ENCODE measurements at places on chromosomes 5 and 9.
A peak's percentile ranks its signal among the peaks of the same experiment; 100 is the strongest.

DNA sequence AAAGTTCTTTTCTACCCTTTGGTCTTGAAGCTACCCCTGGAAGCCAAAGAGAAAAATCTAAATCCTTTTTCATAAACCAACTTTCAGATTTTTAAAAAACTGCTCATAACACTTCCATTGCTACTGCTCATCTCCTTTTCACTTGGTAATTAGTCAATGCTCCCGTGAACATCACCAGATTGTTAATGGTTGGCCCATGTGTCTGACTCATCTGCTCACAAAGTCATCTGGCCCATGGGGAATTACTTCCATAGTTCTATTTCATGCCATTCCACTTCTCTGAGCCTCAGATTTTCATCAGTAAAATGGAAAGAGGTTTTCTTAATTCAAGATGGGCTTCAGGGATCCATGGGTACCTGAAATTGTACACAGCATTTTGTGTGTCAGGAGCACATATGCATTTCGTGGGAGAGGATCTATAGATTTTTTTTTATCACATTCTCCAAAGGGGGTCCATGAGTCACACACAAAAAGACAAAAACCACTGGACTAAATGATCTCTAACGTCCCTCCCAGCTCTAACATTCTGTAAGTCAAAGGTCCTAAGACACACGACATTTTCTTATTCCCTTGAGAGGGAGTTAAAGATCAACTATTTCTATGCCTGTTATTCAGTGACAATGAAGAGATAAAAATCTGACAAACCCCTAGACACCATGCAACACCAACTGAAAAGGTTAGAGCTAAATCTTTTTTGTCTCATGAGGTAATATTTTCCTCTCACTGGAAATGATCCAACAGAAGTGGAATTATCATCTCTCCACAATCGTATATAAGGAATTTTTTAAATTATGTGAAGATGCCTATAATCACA lies 75.4 kb downstream of the TEX10 start:
- DNase-seq = no peak

GRCh38 chr5:72509401-72509800 lies 2.2 kb upstream of the ZNF366 start:
- DNase-seq = no peak

DNA sequence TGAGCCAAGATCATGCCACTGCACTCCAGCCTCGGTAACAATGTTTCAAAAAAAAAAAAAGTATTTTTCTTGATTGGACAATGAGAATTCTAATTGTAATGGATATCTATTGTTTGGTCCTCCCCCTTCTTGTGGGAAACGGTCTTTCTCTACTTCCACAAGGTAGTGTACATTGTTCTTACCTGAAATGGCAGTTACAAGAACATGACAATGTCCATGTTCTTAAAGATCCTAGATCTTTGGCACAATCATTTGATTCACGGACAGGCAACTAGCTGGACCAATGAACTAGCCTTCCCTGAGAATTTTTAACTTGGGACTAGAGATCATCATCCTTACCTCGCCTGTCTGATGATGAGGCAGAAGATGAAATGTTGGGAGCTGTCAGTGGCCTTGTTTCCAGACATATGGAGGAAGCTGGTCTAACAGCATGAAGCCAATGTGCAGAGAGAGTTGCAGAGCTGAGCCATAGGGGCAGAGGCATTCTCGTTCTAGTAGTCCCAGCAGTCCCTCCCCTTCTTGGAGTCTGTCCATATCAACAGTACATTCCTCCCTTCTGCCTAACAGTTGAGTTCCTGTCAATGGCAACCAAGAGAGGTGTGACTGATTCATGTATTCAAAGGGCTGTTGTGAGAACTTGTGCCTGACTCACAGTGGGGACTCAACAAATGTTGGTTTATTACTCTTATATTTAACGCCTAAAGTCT lies 2.1 kb upstream of the MARCHF6 start:
- no peak for DNase-seq

- no peak for DNase-seq
These were observed 111.1 kb upstream of the LMX1B start for GRCh38 chr9:126502417-126503332.

- DNase-seq = no peak
These were observed 160.2 kb downstream of the SH3GL2 start for GRCh38 chr9:17739022-17739421.

DNA sequence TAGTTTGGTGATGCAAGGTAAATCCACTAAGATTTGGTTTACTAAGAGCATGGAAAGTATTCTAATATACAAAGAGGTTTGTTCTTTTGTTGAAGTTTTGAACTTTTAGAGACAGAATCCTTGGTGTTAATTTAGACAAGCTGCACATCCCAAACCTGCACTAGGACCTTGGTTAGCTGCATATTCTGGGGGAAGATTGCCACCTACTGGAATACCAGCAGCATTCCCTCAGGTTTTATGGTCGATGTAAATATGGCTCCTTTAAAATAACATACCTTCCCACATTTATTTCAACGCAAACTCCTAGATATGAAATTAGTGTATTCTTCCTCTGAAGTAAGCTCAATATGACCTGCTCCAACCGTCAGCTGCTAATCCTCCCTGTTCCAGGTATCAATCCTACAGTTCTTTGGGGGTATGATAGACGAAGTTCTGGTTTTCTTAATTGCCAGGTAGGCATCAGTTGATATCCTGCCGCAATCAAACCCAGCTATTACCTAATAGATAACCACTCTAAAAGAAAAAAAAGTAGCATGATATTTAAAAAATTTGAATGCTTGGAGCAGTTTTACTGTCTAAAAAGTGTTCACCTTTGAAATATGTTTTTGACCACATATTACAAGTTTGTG lies 624.1 kb downstream of the ISL1 start:
- DNase-seq = no peak

DNA sequence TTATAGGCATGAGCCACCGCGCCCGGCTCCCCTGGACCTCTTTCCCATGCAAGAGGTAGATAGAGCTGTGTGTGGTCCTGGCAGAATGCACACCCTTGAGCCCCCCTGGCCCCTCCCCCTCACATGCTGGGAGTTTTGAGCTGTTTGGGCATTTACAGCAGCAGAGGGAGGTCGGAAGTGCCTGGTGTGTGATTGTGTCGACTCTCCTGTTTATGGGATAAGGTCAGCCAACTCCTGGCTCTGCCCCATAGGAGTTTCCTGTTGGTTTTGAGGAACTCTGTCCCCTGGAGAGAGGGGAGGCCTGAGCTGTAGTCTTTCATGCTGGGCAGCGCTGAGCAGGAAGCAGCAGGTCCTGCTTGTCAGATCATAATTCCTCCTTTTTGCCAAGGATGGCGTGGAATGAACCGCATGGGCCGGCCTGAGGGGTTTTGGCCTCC lies 6.0 kb downstream of the LRRC8A start:
- DNase-seq = no peak

DNA sequence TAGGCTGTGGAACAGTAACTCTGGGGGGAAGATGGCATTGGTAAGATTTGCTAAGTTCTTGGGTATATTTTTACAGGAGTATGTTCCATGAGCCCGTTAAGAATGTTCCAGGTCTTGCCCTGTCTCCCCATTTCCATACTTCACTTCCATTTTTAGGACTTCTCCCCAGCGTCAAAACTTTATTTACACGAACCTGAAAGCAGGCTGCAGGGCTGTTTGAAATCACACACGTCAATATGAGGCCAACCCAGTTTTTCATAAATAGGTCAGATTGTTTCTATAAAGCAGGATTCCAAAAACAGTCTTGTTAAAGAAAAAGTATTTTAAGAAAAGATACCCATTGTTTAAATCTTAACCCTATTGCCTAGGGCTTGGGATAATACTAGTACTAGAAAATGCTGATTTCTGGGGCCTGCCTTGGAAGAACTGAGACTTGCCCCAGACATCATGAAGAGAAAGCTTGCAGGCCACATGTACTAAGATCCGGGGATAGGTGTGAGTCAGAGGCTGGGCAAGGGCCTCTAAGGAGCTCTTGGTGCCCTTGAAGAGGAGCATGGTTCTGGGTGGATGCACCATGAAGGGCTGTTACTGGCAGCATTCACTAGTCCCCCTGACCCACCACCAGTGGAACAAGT lies 24.2 kb downstream of the TRIO start:
- no peak for DNase-seq

DNA sequence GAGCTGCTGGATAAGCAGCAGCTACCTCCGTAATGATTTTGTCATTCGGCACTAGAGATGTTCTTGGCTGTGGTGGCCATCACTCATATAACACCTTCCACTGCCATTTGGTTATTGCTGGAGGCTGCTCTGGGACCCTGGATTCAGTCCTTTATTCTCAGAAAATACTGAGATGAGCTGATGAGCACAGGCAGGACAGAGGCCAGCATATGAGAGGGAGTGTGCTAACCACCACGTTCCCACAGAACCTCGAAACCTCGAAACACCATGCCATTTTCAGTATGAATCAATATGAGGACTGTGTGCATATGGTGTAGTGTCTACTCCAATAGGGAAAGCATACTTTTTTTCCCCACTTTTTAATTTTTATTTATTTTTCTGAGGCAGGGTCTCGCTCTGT lies 56.6 kb downstream of the ADAM19 start:
- DNase-seq = no peak

DNA sequence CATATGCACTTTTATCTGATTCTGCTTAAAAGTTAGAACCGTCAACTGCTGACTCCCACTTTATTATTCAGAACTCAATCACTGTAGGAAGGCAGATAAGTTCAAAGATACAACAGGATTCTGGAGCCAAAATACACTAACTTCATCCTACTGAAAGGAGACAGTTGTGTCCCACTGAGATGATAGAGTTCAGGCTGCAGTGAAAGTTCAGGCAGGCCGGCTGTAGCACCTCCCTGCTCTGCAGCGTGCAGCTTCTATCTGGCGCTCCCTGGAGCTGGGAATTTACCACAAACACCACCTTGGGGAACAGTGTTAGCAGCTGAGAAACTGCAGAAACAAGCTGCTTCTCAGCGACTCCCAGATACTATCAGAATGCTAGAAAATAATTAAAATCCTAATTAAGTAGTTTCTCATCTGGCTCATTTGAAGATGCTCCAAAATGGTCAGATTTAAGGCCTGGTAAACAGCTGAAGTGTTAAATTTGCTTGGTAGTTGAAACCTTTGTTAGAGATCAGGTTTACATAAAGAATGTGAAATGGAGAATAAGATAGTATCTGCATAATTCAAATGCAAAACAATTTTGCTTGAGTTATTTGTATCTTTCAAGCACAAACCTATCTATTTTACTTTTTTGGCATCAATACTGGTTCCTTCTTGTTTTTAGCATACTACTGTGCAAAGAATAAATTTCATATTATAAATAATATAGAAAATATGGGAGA lies 52.3 kb upstream of the CNTLN start:
- DNase-seq = no peak

GRCh38 chr5:81922854-81923279 lies 49.0 kb upstream of the ATG10 start:
- DNase-seq = no peak

DNA sequence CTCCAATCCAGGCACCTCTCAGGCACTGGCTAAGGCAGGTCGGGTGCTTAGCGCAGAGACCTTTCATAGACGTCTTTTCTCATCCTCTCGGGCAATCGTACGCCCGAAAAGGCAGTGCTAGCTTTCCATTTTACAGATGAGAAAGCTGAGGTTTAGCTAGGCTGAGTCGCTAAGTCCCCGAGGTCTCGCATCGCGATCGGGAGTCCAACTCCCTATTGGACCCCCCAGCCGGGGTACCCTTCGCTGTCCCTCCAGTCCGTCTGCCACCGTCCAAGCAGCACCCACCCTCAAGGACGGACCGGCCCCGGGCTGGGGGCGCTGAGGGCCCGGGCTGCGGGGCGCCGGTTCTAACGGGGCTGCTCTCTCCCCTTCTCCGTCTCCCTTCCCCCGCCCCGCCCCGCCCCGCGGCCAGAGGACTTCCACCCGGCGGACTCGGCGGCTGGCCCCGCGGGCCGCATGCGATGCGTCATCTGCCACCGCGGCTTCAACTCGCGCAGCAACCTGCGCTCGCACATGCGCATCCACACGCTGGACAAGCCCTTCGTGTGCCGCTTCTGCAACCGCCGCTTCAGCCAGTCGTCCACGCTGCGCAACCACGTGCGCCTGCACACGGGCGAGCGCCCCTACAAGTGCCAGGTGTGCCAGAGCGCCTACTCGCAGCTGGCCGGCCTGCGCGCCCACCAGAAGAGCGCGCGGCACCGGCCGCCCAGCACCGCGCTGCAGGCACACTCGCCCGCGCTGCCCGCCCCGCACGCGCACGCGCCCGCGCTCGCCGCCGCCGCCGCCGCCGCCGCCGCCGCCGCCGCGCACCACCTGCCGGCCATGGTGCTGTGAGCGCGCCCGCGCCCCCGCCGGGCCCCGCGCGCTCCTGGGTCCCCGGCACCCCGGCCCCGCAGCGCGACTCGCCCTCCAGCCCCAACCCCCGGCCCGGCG lies 12.5 kb upstream of the EXOSC2 start:
- DNase-seq = peak; percentile 13

DNA sequence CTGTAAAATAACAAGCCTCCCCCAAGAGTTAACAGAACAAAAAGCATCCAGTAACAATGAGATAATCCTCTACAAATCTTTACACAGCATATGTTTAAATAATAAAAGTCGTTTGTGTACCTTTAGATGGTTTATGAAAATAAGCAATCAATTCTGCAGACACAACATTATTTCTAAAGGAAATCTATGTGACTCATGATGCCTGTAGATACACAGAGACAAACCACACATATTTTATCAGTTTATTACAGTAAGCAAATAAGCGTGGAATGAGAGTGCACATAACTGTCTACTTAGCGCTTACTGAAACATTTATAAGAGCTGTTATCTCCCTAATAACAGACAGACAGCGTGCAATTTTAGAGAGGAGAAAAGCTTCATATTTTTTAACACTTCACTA lies 243.6 kb downstream of the AP3B1 start:
- DNase-seq = no peak

- DNase-seq = peak; percentile 31
These were observed 298.4 kb upstream of the PRDM9 start for GRCh38 chr5:23208959-23209431.

GRCh38 chr5:109558952-109559351 lies 130.8 kb upstream of the MAN2A1 start:
- DNase-seq = no peak

GRCh38 chr9:121269642-121270254 lies 1.8 kb downstream of the GSN start:
- DNase-seq = no peak

GRCh38 chr5:123881759-123882244 lies 369.8 kb downstream of the CSNK1G3 start:
- DNase-seq = no peak

DNA sequence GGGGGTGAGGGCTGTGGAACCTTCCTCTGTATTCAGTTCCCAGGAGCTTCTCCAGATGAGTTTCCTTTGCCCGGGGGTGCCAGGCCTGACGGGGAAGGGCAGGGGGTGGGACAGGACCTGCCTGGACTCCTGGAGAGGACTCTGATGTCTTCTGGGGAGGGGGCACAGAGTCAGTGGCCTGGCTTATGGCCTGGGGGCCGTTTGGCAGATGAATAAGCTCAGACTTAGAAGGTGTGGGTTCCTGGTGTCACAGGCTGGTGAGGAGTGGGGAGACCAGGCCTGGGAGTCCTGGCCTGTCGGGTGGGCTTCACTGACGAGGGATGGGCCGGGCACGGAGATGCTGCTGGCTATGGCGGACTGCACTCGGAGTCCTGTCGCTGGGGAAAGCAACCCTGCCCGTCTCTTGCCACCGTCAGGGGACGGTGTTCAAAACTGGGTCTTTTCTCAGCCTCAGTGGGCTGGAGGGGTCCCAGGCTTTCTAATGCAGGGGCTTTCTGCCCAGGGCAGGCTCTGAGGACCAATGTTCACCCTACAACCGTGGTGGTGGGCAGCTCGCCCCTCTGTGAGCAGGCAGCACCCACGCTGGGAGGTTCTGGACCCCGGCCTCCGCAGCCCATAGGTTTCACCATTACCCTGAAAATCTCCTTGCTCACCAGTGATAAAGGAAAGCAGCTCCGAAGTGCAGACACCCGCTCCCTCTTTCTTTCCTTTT lies 16.2 kb downstream of the COL5A1 start:
- no peak for DNase-seq
